ENCODE measurements at places on chromosomes 1 and 21. TPM values are rescaled to one million over a fixed set of nuclear protein-coding genes. Genes with fewer than 3 reads are reported as not detected.

DNA sequence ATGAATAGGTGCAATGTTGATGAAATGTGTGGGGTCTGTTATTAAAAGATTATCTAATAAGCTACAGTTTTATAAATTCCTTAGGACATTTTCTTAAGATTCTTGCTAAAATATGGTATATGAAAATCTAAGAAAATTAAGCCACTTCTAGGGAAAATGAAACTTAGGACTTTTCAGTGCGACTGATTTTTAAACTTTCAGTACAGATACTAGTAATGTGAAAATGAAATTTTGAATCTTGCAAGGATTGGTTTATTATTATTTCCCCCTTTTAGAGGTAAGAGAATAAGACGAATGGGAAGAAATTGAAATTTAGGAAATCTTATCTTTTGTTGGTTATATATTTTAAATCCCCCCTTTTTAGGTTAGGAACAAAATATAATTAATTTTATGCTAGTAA is 16.4 kb downstream of the CAPZA1 start:
- DNase-seq = no peak

DNA sequence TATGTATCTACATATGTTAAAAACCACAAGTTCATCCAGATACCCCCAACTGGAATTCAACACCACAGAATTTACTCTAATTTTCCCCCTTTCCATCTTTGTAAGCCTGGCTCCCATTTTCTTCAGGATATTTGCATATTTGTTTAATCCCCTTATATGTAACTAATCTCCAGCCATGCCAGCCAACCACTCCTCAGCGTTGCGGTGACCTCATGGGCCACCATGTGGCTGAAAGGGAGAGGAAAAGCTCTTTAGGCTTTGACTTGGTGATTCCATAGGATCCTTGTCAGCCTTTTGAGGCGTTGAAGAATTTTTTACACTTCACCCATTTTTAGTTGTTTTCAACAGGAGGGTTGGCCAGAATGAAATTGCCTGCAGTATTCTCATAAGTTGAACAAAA is 10.0 kb downstream of the CLDN19 start:
- no peak for DNase-seq

The FNDC5 gene
- not detected for total RNA-seq

The ANGPTL7 gene
- total RNA-seq = not detected

GRCh38 chr1:8567146-8567545 is 249.2 kb downstream of the SLC45A1 start:
- no peak for DNase-seq

- no peak for DNase-seq
Measured at GRCh38 chr1:34529935-34530859, 224.7 kb upstream of the GJB5 start.

GRCh38 chr1:28056129-28056925 is 32.1 kb downstream of the EYA3 start:
- no peak for DNase-seq

The SEC16B gene
- 1.6 TPM for total RNA-seq

The KRTAP13-4 gene
- not detected for total RNA-seq

The AKT3 gene
- 51.7 TPM for total RNA-seq

- no peak for DNase-seq
Measured at GRCh38 chr1:9025449-9025848, 774 bp downstream of the SLC2A7 start.

GRCh38 chr1:88029899-88030298 is 654.2 kb upstream of the PKN2 start:
- no peak for DNase-seq

Measured in glomerular endothelial cell (primary cell).